HT-29 (cell line): ENCODE measurements at places on chromosomes 1 and 21. TPM values are rescaled to one million over a fixed set of nuclear protein-coding genes. Genes with fewer than 3 reads are reported as not detected.

CD34 gene
- total RNA-seq = not detected in 2 replicates

PTPN14 gene
- 5.9 and 11.0 TPM in 2 replicates for total RNA-seq

TIPRL gene
- total RNA-seq = 10.7 and 16.6 TPM in 2 replicates

CATSPERE gene
- not detected in 2 replicates for total RNA-seq

TDRD5 gene
- 0.03 TPM in 1 of 2 replicates, not detected in the other for total RNA-seq

MAEL gene
- not detected in 2 replicates for total RNA-seq

CELA3A gene
- total RNA-seq = 0.13 TPM in 1 of 2 replicates, not detected in the other

FMO4 gene
- 1.5 TPM in 1 of 2 replicates, not detected in the other for total RNA-seq

S100A7A gene
- not detected in 2 replicates for total RNA-seq

RGS13 gene
- not detected in 2 replicates for total RNA-seq

CD1B gene
- not detected in 2 replicates for total RNA-seq

FAM229A gene
- total RNA-seq = 2.6 and 12.4 TPM in 2 replicates

TNFRSF4 gene
- not detected in 2 replicates for total RNA-seq

HSF2BP gene
- total RNA-seq = 0.13 and 0.56 TPM in 2 replicates

SHE gene
- total RNA-seq = not detected in 2 replicates

ARL8A gene
- total RNA-seq = 17.0 and 21.2 TPM in 2 replicates

CD84 gene
- not detected in 2 replicates for total RNA-seq
